ENCODE measurements at places on chromosomes 11 and 22.

DNA sequence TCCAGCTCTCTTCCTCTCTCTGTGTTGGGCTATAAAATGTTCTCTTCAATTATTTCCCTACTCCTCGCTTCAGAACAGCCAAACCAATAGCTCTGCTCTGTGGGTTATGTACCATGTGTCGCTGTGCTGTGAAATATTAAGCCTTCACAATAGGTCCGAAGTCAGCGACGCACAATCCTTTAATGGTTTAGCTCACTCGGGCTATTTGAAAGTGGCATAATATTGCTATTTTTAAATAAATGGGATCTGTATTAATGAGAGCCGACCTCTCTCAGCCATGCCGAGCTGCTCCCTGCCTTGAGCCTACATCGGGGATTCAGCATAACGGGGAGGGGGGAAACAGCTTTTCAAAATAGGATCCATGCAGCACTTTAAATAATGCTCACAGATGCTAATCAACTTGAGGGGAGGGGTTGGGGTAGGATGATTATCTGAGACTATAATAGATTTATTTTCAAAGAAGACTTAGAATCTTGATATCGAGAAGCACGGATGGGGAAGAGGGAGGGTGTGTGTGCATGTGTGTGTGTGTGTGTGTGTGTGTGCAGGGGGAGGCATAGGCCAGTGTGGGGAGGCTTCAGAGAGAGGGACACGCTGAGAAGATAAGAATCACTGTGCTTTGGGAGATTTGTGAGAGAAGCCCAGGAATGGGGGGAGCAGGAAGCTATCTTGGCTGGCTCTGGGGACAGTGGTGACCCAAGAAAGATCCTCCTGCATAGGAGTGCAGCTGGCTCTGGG, 271.5 kb downstream of the NXPE2 start:
- no peak for DNase-seq

DNA sequence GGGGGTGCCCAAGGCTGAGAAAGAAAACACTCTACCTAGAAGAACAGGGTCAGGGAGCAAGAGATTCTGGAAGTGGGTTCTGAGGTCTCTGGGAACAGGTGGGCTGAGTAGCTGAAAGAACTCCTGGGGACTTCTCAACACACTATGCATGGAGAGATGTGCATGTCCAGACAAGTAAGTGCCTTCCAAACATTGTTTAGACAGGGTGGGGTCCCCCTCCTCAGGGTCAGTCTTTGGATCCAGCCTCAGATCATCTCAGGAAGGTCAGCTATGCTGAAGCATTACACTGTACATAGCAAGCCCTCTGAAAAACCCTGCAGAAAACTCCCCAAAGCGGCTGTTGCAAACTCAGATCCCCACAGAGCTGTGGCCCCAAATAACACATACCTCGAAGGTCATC, 53.9 kb upstream of the SCUBE2 start:
- DNase-seq, result no peak

DNA sequence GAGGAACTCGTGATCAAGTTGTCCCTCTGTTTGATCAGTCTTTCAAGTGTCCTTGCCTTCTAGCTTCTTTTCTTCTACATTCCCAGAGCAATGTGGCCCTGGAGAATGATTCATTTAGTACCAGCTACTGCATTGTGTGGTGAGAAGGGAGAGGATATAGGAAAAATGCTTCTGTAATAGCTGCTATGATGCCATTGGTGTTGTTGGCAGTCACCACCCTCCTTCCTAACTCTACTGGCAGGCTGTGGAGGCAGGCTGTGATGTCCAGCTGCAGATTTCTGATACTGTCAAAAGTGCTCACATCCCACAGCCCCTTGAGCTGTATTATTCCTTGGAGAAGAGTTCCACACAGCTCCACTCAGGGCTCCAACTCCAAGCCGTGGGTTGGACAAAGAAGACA, 52.8 kb downstream of the ENDOD1 start:
- DNase-seq, result no peak

DNA sequence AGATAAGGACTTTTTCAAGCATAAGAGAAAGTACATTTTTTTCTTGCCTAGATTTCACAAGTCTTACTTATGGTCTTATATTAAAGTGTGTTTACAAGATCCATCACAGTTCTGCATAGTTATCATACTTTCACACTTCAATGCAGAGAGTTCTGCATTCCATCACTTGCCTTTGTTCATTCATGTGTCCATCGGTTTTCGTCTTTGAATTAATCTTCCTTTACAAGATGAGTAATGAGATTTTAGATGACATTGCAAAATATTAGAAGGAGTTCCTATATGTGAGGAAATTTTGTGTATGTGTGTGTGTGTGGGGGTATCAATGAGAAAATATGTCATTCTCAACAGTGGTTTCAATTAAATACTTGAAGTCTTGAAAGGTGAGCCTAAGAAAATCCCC, 98.1 kb upstream of the GUCY1A2 start:
- DNase-seq, result no peak

DNA sequence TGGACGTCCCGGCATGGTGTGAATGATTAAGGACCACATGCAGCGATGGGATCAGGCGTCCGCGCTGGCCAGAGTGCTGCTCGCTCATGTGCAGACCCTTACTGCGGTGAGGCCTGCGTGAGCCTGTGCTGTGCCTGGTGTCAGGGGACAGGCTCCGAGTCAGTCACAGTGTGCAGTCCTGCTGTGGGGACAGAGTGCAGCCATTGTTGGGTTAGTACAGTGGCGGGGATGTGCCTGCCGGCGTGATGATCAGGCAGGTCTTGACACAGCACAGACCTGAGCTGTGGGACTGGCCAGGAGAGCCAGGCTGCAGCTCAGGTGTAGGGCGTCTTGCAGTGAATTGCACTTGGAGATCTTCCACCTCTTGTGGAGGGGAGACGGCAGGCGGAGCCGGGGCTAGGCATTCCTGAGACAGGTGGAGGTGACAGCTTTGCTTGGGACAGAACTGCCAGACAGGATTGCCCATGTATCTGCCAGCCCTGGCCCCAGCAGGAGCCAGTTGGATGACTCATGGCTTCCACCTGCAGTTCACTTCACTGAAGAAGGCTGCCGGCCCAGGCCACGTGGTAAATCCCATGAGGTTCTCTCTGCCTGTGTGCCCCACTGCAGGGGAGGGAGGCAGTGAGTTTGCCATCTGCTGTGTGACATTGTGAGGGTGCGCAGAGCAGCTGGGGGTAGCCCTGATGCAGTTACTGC, 17.3 kb downstream of the TRMU start:
- no peak for DNase-seq

DNA sequence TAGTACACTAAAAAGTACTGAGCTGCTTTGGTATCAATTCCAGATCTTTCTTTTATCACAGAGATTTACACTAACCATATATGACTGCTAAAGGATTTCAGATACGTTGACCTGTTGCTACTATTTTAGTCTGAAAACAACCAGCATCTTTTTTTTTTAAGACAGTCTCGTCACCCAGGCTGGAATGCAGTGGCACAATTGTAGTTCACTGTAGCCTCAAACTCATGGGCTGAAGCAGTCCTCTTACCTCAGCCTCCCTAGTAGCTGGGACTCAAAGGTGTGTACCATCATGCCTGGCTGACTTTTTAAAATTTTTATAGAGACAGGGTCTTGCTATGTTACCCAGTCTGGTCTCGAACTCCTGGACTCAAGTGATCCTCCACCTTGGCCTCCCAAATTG, 24.2 kb upstream of the L3MBTL2 start:
- DNase-seq, result no peak

DNA sequence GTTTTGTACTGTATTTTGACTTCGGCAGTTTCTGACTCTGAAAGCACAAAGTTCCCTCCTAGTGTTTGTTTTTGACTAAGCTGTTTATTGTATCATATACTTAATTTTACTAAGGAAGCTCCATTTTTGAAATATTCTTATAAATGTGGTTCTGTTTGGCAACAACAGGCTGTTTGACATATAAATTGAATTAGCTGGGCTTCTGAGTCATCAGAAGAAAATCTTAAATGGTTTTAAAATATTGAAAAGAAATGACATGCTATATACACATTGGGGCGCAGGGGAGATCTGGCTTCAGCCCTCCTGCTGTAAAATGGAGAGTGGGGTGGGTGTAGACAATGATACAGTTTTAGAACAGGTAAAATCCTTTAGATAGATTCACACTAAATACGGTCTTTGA, 38.6 kb downstream of the SHISA8 start:
- no peak for DNase-seq

DNA sequence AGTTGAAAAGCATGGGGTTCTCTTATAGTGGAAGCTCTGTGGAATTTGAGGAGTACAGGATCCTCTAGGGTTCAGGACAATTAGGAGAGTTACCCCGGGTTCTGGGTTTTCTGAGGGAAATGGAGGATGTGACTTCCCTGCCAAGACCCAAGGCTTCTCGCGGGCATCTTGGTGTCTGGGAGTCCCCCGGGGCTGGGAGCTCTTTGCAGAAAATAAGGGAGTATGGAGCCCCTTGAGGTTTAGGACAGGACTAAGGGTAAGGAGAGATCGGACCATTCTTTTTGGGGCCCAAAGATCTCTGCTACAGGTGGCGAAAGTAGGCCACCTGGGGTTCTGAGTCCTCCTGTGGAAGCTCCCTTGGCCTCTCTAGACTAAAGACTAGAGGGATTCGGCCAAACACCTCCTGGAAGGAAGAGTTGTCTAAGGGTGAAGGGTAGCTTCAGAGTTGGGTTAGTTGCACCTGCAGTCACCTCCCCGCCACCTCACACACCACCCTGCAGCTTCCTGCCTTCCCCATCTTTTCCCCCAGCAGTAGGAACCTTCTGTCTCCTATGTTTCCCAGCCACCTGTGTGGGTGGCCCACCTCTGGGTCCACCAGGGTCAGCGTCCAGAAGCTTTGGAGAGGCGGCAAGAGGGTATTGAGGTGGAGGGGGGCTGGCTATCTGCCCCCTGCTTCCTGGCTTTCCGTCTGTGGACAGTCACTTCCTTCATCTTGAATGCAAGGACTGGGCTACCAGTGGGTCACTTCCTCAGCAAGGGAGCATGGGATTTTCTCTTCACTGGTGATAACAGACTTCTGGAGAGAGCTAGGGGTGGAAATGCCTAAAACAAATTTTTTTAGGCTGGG, 908 bp downstream of the LIMK2 start:
- no peak for DNase-seq

GRCh38 chr22:35231585-35232084, 25.7 kb upstream of the HMGXB4 start:
- peak; percentile 57 for DNase-seq

DNA sequence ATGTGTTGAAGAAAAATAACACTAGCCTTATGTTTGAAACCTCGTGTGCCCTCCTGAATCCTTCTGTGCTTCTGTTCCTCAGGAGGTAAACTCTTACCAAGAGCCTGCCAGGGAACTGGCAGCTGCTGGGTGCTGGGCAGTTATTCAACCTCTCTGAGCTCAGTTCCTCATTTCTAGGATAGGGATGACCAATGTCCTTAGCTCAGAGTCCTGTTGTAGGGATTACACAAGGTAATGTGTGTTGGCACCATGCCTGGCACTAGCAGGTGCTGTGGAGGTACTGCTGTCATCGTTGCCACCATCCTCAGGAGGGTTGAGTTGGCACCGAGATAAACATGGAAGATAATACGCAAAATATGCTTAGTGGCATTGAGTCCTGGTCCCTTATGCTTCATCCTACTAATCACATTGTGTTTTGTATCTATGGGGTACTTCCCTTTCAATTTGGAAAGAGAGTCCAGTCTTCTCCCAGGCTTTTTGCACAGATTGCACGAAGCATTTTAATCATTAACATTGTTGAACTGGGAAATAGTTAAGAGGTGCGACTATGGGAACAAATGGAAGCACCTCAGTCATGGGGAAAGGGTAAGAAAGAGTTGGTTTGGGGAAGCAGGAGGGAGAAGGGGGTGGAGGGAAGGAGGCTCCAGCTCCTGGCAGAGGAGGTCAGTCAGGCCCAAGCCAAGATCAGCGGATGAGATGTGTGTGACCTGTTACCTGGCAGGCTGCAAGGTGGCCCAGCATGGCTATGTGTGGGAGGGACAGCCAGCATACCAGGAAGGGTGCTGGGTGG, 56.7 kb downstream of the CABIN1 start:
- no peak for DNase-seq

GRCh38 chr11:134120143-134120850, 51.4 kb downstream of the JAM3 start:
- DNase-seq, result no peak

- DNase-seq, result no peak
Observed at GRCh38 chr22:23547818-23548500, 32.1 kb downstream of the IGLL1 start.

Data from SJSA1 (cell line).